Stimulated activated CD8-positive, alpha-beta memory T cell treated with anti-CD3 and anti-CD28 coated beads, Interleukin-12 subunit alpha, Interleukin-12 subunit beta, amount 100 ng/mL, for 4 hours (primary cell): ENCODE measurements at places on chromosomes 2 and 18.

DNA sequence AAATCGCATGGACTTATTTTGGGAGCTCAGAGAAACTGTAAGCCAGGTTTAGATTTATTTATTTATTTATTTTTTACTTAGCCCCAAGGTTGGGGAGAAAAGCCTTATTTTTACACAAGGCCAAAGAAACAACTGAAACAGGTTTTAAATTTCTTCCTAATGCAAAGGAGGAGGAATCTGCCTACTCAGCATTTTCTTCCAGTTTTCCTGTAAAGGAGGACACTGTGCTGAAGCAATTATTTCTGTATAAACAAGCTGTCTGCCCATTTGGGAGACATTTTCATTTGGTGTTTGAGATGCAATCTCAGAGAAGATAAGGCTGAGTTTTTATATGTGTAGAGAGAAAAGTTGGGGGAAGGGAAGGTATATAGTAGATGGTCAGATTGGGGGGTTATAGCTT, 125.0 kb downstream of the ETAA1 start:
- DNase-seq: no peak

DNA sequence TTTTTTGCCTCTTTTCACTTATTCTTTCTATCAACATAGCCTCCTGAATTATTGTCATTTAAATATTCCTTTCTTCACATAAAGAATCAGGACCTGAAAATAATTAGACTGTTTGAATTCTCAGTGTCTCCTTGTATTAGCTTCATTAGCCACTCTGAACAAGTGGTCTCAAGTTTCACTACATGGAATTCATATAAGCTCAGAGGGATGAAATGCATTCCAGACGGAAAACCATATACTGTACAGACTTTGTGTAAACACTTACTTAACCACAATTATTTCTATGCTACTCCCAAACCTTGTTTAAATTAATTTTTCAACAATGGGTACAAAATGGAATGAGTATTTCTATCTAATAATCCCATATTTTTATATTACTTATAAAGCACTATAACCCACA, 53.4 kb downstream of the CHN1 start:
- DNase-seq: no peak

DNA sequence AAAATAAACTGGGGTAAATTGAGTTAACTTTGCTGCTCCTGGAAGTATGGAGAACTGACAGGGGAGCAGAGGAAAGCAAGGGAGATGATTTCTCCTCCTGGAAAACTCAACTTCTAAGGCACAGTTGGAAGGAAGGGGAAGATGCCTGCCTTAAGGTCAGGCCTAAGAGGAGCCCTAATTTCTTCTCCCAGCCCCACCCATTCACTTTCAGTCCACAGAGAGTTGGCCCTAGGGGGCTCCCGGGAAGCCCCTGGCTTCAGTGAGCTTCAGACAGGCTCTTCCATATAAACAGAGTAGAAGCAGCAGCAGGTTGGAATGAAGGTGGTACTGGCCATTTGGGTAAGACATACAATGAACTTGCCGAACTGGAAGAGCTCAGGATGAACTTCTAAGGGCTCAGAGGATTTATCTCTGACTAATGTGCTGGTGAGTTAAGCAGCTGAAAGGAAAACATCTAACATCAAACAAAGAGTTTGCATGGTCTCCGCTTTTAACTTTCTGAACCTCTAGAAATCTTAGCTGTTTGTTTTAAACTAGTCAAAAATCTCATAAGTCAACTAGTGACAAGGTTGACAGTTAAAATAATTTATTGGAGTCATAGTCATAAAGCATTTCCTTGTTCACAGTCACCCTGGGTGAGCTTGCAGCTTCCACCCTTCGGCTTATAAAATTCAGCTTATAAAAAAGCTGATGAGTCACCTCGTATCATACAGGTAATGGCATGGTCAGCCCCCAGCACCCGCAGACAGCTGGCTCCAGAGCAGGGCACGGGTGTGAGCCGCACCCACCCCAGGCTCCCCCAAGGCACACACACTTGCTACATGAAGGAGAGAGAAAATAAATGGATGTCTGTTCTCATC, 9.8 kb downstream of the MALL start:
- no peak for DNase-seq

DNA sequence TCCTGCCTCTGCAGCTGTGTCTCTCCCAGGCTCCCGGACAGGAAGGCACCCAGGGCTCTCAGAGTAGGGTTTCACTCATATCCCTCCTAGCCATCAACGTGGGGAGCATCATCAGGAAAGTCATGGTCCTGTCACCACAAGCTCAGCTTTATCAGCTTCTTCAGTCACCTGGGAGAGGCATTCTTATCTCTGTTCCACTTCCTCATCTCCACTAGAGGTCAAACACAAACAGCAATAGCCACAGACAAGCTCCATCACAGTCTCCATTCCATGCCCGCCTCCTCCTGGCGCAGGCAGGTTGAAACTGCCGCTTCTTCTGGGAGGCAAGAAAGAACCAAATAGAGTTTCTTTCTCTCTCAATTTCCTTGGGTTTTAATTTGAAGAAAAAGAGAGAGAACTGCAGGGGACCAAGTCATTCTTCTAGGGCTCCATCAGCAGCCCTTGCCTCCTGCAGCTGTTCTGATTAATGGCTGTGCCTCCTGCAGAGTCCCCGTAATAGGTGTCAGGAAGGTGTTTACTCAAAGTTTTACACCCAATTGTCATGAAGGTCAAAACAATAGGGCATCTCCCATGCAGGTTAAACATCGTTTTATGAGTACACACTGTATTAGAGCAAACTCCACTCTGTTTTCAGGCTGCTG, 377.9 kb downstream of the TMEM182 start:
- DNase-seq: no peak

DNA sequence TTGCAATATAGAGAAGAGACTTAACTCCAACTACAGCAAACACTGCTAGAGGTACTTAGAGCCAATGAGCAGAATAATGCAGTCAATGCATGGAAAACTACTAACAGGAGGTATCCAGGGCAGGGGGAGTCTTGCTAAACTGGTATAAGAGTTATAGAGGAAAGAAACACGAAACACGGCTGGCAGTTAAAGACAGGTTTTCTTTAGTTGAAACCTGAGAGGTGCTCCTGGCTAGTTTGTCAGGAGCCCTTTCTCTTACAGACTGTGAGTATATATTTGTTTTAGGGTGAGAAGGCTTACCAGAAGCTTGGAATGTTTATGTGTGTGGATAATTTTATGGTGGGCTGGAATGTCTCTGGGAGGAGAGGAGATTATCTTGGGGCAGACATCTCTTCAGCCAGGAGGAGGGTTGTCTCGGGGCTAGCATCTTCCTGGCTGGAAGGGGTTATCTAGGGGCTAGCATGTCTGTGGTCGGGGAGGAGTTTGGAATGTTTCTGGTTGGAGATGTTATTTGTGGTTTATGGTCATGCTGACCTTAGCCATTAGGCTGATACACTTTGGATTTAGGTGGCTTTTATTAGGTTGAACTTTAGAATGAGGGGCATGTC, 1048.8 kb downstream of the DPP10 start:
- DNase-seq: no peak

- no peak for DNase-seq
Measured at GRCh38 chr2:235765181-235765820, 271.5 kb downstream of the AGAP1 start.

GRCh38 chr2:127032621-127033020, 74.3 kb downstream of the BIN1 start:
- DNase-seq: no peak

- DNase-seq: no peak
Measured at GRCh38 chr2:137886083-137886831, 78.0 kb upstream of the HNMT start.

- DNase-seq: no peak
Measured at GRCh38 chr2:85376291-85377065, 21.9 kb downstream of the ELMOD3 start.

DNA sequence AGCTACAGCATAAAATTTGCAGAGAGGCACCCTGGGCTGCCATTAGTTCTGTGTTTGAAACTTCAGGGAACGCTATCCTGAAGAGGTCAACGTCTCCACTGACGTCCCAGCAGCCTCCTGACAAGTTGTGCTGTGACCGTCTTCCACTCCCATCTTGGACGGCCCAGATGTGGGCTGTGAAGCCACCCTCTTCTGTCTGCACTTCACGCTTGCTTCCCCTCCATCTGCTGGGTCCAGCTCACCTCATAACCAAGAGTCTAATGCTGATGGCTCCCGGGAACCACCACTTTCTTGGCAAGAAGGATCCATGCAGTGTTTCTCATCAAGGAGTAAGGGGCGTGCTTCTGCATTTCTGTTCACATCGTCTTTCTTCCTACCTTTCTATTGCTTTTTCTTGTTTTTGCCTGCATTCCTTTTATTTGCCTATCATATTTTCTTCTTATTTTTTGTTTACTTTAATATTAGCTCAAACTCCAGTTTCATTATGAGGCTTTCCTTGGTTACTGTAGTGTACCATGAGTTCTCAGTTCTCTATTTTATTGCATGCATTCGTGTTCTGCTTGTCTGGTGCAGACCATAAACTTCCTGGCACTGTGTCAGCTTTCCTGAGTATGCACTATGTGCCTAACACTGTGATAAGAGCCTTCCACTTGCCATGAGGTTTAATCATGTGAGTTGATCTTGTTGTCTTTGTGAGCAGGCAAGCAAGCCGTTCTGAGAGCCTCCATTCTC, 631.8 kb upstream of the RAB6C start:
- DNase-seq: no peak

DNA sequence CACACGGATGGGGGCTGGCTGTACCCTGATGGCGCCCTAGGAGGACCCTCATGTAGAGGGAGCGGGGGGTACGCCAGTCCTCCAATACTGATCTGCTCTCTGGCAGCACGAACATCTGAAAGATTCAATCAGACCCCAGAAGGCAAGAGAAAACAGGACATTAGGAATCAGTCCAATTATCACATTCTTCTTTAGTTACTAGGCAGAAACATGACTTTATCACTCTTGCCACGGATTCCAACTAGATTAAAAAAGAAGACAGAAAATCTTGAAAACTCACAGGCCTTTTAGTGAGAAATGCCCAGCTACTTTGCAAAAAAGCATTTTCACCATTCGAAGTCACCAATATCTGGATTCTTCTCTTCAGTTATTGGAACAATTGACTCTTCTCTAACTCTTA, 68.4 kb downstream of the ID2 start:
- no peak for DNase-seq

DNA sequence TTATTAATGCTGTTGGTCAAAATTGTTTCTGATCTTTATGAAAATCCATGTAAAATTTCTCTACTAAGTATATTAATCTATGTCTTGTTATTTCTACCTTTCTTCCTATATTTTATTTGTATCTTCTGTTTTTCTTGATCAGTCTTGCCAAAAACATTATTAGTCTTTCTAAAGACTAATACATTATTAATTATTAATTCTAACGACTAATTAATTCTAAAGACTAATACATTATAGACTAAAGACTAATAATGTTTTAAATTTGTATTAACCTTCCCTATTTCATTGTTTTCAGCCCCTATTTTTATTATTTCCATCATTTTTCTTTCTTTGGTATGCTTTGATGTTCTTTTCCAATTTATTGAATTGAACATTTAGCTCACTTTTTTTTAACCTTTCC, 27.7 kb downstream of the NEURL3 start:
- DNase-seq: no peak

GRCh38 chr2:210461401-210461800, 15.2 kb downstream of the LANCL1 start:
- no peak for DNase-seq

DNA sequence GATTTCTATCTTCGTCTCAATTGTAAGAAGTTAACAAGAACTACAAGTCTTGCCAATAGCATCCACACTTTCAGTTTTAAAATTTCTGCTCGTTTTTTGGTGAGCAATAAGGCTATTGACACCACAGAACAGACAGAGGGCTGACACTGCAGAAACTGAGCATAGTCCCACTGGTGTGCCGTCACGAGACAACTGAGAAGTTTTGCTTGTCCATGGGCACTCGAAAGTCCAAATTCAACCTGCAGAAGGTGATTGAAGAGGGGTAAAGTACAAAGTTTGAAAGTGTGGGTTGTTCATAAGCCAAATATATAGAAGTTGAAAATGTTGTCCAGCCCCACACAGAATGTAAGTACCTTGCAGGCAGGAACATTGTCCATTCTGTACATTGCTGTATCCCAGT, 63.8 kb upstream of the SP3 start:
- no peak for DNase-seq

- no peak for DNase-seq
Measured at GRCh38 chr2:21515903-21516302, 392.1 kb downstream of the TDRD15 start.

DNA sequence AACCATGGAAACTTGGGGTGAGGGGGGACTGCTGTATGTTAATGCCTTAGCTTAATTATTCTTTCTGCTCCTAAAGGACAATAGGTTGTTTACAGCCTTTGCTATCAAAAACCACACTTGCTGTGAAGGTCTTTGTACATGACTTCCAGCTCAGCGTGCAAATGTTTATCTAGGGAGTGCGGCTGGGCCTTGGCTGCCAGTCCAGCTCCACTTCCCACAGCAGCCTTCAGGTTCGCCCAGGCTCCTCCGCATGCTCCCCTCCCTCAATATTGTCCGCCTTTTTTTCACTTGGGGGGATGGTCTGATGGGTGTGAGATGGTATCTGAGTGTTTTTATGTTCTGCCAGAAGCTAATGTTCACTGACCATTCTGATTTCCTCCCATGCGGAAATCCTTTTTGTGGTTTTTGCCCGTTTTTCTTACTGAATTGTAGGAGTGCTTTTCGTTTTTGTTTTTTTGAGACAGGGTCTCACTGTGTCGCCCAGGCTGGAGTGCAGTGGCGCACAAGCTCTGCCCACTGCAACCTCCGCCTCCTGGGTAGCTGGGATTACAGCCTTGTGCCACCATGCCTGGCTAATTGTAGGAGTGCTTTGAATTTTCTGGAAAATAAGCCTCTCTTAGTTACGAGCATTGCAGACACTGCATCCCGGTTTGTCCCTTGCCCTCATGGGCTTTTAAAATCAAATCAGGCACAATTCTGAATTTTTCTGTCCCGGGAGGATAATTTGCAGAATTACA, 28.8 kb downstream of the SH3BP4 start:
- no peak for DNase-seq

DNA sequence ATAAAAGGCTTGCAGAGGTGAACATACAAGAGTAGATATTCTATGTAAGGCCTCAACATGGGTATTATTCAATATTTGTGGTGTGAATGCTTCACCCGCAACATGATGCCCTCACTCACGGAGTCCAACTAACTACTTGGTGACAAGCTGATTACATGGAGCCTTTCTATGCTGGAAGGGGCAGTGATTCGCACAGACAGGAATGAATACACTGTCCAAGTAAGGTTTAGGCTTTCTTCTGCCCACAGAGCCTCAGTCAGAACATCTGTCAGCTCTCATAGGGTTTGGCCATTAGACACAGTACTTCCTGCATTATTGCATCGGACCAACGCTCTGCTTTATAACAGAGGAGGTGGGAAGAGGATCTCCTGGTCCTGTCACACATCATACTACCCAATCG, 80.3 kb upstream of the SLC35G4 start:
- DNase-seq: no peak

GRCh38 chr2:49980774-49981173, 826.5 kb upstream of the FSHR start:
- no peak for DNase-seq

GRCh38 chr2:176079831-176080539, 3.8 kb downstream of the EVX2 start:
- DNase-seq: no peak

- no peak for DNase-seq
Measured at GRCh38 chr18:55999641-56000040, 411.6 kb upstream of the TCF4 start.
